Suppressor macrophage (primary cell): ENCODE measurements at places on chromosomes 7 and 10.
A peak's percentile ranks its signal among the peaks of the same experiment; 100 is the strongest.

GRCh38 chr10:114881417-114881816 lies 56.6 kb upstream of the TRUB1 start:
- no peak for DNase-seq

- peak; percentile 85 for DNase-seq
Observed at GRCh38 chr7:45026984-45027773, 27.2 kb downstream of the CCM2 start.

- DNase-seq: peak; percentile 40
Observed at GRCh38 chr7:135206941-135207391, 4.4 kb downstream of the WDR91 start.

DNA sequence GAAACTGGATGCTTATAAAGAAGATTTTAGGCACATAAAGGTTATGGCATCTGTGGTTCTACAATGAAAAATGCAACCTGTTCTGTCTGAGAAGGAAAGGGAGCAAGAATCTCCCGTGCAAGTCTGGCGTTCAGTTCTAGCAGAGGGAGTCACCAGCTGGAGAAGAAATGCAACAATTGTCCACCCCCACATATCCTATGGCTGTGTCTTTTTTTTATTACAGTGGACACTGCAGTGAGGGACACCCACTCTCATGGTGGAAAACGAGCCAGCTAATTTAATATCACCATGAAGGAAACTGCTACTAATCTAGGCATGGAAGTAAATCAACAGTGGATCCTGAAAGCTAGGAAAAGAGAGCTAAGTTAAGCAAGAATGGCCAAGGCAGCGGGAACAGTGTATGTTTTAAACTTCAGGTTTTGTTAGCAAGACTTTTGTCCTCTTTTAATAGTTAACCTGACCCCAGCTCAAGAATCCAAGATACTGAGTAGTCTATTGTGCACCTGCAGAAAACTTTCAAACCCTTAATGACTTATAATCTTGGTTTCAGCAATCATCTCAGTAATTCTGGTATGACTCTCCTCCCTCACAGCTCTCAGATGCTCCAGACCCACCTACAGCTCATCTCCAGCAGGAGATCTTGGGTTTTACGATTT lies 149.3 kb downstream of the FGFR2 start:
- no peak for DNase-seq

DNA sequence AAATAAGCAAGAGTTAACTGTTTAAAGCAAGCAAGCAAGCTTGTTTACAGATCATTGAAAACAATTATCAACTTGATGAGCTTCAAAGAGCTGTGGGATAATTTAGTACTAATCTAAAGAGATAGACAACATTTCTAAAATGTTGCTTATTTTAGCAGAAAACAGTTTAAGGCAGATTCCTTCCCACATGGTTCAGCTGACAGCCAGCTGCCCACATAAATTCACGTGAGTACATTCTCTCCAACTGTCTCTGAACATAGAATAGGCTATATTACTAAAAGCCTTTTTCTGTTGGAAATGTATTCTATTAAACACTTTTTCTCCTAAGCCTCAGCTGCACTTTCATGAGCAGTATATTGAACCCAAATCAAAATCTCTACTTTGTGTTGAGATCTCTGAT lies 174.1 kb downstream of the LRRN3 start:
- DNase-seq: no peak

- DNase-seq: no peak
Observed at GRCh38 chr7:122691569-122692235, 7.2 kb downstream of the RNF133 start.

DNA sequence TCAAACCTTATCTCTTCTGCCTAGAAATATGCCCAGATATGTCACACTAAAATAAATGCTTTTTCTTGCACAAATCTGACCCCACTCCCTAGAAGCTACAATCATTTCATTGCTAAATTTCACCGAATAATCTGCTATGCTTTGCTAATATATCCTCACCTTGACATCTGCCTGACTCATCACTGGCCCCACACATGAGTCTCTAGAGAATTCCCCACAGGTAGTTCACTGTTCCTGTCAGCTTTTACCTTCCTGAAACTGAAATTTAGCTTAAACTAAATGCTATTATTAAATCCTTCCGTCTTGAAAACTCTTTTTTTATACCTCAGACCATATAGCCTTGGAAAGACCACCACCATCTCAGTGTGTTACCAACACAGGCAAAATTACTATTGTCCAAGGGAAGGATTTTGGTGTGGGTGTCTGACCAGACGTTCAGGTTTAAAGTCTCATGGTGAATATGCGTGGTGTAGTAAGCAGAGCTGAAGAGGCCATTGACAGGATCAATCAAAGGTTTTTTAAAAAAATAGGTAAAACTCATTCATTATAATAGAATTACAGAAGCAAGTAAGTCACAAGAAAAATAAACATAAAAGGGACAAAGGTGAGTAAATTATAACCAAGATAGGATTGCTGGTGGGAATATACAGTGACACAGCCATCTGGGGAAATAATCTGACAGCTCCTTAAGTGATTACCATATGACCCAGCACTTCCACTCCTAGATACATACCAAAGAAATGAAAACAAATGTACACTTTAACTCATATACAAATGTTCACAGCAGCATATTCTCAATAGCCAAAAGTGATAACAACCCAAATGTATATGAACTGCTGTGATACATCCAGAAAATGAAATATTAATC lies 173.5 kb downstream of the KMT2E start:
- no peak for DNase-seq

GRCh38 chr10:48193556-48193955 lies 80.9 kb downstream of the FRMPD2 start:
- no peak for DNase-seq

- no peak for DNase-seq
Observed at GRCh38 chr7:43364391-43364790, 218.5 kb upstream of the STK17A start.

DNA sequence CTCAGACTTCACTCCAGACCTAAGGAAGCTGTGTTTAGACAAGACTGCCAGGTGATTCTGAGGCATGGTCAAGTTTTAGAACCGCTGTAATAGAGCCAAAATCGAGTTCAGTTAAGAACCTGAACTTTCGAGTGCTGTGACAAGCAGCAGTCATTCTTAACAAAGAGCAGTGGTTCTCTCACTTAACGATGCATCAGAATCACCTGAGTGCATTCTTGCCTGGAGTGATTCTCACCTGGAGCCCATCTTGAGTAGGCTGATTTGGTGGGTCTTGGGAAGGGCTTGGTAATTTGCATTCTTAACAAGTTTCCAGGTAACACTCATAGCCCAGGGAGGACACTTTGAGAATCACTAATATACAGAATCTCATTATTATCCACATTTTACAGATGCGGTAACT lies 44.7 kb downstream of the PLXNA4 start:
- no peak for DNase-seq

GRCh38 chr10:12041766-12042408 lies 722 bp downstream of the UPF2 start:
- DNase-seq: peak; percentile 27

GRCh38 chr10:87551326-87551725 lies 46.6 kb downstream of the MINPP1 start:
- DNase-seq: peak; percentile 18

DNA sequence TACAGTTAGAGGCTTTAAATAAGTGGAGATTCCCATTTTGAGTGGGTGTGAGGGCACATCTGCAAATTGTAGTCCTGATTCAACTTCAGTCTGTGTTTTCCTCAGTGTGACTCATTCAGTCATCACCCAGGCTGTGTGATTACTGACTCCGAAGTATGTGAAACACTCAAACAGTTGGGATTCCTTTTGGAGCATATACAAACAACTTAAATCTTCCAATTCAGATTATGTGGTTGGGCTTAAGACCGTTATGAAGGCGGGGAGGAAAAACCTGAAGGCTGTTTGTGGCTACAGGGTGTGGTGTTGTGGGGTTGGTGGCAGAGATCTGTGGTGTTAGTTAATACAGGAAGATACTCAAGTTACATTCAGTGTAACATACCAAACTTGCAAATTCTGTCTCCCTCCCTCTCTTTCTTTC lies 259.7 kb upstream of the FERD3L start:
- peak; percentile 74 for DNase-seq

- no peak for DNase-seq
Observed at GRCh38 chr7:105862770-105863169, 13.6 kb downstream of the ATXN7L1 start.

DNA sequence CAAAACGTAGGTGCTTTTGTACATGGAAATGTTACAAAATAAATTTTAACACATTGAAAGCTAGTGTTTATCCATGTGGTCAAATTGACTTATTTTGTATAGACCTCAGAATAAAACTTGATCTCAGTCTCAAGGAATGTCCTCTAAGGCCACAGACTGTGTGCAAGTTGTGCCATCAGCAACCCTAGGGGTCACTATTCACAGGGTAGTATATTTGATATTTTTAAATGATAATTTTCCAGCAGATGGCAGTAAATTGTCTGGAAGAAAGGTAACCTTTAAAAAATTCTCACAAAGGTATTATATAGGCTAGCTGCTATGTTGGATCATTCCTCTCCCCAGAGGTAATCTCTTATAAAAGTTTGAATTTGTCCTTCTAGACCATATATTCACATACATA lies 12.9 kb upstream of the SNX10 start:
- peak; percentile 75 for DNase-seq

DNA sequence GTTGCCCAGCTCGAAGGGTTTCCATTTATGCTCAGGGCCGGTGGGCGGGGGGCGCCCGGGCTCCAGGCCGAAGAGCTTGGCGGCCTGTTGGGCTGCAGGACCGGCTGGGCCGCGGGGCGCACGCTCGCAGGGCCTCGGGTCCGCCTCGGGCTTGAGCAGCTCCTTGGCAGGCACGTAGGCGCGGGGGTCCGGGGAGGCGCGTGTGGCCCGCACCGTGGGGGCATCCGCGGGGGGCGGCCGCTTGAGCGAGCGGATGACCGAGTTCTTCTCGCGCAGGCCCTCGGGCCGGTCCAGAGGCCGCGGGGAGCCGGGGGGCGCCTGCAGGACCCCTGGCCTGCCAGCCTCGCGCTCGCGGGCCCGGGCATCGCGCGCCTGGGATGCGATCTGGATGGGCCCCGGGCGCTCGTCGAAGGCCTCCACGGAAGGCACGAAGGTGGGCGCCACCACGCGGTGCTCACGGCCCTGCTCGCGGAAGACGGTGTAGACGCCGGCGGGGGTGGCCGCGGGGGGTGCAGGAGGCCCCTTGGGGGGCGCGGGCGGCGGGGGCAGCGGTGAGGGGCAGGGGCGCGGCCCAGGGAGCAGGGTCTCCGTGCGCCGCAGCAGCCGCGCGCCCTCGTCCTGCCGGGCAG lies 35.2 kb downstream of the TNRC18 start:
- no peak for DNase-seq

DNA sequence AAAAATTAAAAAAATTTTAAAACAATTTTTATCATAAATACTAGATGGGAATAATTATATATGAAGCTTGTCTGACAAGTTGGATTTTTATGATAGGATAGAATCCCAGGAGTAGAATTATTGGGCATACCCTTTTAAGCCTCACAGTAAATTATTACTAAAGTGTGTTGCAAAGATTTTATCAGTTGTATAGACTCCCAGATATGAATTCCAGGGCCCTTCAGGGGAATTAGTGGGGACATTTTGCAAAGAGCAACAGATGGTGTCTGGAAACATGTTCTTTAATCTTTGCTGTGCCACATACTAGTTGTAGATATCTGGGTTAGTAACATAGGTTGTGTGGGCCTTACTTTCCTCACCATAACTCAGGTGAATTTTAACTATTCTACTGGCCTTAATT lies 28.7 kb downstream of the ZEB1 start:
- no peak for DNase-seq

- no peak for DNase-seq
Observed at GRCh38 chr10:130607366-130607765, 471.2 kb downstream of the GLRX3 start.
